NCI-H748 treated with DMSO at 0.1 percent for 48 hours (cell line): ENCODE measurements at places on chromosomes 12 and 14.
A peak's percentile ranks its signal among the peaks of the same experiment; 100 is the strongest.

GRCh38 chr12:55745361-55746173, 2.6 kb downstream of the GDF11 start:
- no peak for DNase-seq

- DNase-seq = no peak
Observed at GRCh38 chr12:117052386-117053049, 46.7 kb downstream of the TESC start.

DNA sequence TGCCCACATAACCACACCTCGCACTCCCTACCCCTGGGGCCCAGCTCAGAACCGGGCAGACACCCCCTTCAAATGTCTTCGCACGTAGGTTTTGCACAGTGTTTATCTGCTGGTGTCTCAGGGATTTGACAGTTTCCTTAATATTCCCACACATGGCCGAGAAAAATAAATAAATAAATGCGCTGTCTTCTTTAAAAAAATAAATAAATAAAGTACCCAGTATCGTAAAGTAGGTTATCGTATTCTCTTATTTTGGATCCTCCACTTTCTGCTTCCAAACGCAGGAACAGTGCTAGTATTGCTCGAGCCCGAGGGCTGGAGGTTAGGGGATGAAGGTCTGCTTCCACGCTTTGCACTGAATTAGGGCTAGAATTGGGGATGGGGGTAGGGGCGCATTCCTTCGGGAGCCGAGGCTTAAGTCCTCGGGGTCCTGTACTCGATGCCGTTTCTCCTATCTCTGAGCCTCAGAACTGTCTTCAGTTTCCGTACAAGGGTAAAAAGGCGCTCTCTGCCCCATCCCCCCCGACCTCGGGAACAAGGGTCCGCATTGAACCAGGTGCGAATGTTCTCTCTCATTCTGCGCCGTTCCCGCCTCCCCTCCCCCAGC, 710 bp upstream of the FOS start:
- DNase-seq = no peak

DNA sequence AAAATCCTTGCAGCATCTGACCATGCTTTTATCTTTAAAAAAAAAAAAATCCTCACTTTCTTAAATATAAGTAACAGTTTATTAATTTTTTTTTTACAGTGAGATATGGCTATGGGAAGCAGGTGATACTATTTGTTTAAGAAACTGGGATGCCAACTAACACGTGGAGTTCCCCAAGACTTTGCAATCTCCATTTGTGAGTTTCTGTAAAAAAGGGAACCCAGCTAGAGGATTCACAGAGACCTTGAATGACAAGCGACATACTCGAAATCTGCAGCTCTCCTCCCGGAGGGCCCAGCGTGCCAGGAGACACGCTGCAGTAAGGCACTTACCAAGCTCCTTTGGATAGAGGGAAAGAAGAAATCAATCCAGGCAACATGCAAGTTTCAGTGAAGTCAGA, 30.1 kb downstream of the SLC15A4 start:
- no peak for DNase-seq

- DNase-seq = no peak
Observed at GRCh38 chr14:105888151-105888550, 361.8 kb downstream of the TMEM121 start.

- DNase-seq = no peak
Observed at GRCh38 chr12:103640410-103640809, 53.3 kb downstream of the STAB2 start.

GRCh38 chr12:93713060-93713459, 35.9 kb downstream of the CRADD start:
- DNase-seq = no peak

- DNase-seq = no peak
Observed at GRCh38 chr12:78719721-78720120, 144.9 kb upstream of the SYT1 start.

DNA sequence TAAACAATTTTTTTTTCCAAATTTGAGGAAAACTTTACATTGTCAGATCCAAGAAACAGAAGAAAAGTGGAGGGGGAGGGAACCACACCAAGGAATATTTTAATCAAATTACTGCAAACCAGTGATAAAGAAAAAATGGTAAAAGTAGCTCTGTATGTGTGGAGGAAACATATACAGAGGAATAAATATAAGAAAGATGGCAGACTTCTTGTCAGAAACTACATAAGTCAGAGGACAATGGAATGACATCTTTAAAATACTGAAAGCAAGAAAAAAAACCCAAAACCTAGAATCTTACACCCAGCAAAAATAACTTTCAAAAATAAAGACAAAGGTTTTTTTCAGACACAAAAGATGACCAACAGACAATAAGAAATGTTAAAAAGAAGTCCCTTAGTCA, 10.2 kb upstream of the LLPH start:
- DNase-seq = no peak

DNA sequence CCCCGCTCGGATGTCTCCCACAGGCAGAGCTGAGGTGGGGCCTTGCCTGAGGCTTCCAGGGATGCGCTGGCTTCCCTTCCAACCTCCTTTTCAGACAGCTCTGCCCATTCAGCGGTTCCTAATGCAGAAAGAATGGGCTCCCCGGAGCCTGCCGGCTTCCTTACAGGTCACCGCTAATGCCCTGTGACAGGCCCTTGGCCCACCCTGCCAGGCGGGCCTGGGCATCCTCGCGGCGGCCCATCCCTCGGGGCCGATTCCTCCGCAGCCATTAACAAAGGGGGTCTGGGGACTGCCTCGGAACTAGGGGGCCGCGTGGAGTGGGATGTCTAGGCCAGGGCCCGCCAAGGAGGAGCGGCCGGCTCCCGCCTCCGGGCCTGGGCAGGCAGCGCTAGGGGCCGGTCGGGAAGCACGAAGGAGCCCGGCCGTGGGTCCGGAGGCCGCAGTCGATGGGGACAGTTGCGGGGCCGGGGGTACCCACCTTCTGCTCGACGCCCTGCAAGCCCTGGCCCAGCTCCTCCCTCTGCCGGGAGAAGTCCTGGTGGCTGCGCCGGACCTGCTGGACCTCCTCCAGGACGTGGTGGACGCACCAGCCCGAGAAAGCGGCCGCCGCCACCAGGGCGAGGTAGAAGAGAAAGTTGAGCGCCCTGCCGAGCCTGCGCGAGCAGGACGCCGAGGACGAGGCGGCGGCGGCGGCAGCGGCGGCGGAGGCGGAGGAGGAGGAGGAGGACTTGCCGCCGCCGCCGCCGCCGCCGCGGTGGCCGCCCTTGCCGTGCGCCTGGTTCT, 738 bp downstream of the CKAP4 start:
- no peak for DNase-seq

DNA sequence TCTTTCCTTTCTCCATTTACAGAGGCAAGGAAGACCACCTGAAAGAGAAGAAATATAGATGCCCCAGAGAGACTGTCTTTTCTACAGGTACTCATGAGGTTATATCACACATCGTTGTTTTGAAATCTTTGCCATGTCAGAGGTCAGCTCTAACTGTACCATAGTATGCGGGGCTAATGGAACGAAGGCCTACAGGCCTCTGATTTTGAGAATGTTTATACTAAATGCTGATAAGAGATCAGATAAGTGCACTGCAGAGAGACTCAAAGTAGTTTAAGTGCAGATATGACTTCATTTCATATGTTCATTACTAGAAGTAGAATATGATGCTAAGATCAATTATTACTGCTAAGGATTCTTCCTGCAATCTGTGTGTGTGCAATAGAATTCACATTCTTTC, 1005.0 kb downstream of the GALC start:
- DNase-seq = no peak

DNA sequence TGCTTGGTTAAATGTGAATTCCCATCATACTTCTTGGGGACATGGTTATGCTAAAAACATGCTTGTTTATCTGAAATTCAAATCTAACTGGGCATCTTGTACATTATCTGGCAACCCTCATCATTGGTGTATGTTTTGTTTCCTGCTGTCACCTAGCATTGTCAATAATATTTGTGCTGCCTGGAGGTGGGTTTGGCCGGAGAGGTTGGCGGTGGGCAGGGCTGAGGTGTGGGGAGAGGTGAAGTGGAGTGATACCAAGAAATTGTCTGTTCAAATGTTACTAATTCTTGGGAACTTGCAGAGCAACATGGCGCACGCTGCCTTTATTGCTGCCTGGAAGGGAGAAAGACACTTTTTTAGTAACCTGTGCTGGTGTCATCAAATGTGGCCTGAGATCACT, 280.5 kb downstream of the VRK1 start:
- no peak for DNase-seq

DNA sequence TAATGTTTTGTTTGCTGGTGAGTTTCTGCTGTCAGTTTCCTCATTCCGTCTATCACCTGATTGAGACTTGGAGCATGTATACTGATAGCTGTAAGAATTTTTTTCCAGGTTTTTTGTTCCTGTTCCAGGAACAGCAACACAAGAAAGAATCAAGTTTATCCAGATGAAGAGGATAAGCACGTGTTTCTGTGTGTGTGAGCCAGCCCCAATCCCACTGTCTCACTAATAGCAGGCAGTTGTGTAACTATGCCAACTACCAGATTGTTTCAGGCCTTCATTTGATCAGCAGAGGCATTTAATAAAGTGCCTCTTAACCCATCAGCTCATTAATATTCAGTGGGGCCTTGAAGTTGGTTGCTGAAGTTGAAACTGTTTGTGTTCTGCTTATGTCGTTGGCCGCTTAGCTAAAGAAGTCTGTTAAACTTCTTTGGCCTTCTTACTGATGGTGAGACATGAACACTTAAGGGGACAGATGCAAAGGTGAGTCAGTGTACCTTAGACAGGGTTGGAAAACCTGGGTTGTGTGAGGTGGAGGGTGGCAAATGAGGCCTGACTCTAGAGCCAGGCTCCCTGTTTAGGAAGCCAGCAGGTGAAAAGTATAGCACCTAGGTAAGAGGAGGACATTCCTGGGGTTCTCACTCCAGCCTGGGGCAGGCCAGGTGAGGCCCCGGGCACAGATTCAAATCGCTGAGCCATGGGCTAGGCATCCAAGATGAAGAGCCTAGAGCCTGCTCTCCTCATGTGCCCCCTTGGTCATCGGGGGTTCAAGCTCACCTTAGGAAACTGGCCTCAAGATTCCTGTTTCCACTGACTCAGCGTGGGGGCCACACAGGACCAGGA, 3.7 kb downstream of the ANKRD13A start:
- DNase-seq = no peak

DNA sequence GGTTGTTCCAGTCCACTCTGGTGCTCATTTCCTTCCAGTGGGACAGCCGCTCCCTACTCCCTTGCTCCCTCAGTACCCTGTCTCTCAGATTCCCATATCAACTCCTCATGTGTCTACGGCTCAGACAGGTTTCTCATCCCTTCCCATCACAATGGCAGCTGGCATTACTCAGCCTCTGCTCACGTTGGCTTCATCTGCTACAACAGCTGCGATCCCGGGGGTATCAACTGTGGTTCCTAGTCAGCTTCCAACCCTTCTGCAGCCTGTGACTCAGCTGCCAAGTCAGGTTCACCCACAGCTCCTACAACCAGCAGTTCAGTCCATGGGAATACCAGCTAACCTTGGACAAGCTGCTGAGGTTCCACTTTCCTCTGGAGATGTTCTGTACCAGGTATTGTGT, 69.9 kb downstream of the RAD52 start:
- DNase-seq = no peak

- no peak for DNase-seq
Observed at GRCh38 chr12:27343255-27344000, 10.8 kb downstream of the BMAL2 start.

- peak; percentile 52 for DNase-seq
Observed at GRCh38 chr12:96985515-96986362, 78.7 kb downstream of the NEDD1 start.

DNA sequence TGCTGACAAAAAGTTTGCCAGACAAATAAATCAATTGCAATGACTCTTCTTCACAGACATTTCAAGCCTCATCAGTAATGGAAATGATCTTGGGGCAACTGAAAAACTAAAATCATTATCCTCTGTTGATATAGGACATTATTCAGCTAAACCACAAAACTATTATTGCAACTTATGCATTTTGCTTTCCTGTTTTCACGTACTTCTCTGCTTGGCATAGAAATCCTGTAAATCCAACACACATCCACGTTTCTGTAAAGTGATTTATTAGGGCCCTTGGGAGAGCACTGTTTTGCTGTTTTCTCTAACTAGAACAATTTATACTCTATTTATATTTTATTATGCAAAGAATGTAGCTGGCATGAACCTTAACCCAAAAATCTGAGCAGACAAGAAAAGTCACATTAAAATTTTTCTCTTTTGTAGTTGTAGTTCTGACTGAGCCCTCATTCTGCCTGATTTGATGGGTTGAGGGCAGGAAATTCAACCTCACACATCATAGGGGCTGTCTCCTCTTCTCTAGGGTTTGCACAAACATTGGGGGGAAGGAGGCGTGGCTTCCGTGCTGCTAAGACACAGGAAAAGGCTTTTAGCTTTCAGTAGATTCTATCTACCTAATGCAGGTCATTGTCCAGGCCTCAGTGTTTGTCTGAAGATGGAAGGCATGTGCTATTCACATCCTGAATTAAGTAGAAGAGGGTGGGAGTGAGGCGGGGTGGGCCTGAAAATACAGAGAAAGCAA, 11.5 kb upstream of the NUP107 start:
- no peak for DNase-seq

DNA sequence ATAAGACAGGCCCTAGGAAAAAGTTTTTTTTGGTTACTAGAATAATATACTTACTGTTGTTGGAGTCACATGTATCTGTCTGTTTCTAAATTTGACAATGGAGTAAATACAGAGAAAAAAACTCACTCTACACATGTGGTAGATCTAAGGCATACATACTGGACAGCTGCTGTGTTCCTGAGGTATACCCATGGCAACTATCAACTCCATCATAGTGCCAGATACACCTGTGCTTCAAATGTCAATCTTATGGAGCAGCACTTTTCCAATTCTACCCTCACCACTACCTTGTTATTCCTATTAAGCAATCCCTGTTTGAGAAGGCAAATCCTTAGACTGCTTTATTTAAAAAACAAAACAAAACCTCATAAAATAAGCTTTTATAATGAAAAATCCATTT, 3.3 kb downstream of the ZCRB1 start:
- no peak for DNase-seq

- no peak for DNase-seq
Observed at GRCh38 chr14:74917646-74918081, 5.4 kb downstream of the RPS6KL1 start.

DNA sequence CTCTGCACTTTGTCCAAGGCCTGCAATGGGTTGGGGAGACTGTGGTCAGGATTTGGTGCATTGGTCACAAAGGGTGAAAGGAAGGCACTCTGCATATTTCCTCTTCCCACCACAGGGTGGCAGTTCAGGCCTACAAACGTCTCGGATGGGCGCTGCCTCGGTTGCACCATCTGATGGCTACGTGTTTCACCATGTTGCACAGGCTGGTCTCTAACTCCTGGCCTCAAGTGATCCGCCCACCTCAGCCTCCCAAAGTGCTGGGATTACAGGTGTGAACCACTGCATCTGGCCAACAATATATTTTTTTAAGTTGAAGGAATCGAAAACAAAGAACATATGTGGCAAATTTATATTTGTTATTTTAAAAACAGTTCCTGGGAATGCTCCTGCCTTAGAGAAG, 35.1 kb downstream of the TMBIM6 start:
- peak; percentile 8 for DNase-seq

GRCh38 chr14:74968811-74969210, 13.4 kb upstream of the PGF start:
- no peak for DNase-seq

GRCh38 chr14:59241121-59241520, 52.7 kb downstream of the DAAM1 start:
- no peak for DNase-seq
